ENCODE measurements at places on chromosomes 4 and X.

DNA sequence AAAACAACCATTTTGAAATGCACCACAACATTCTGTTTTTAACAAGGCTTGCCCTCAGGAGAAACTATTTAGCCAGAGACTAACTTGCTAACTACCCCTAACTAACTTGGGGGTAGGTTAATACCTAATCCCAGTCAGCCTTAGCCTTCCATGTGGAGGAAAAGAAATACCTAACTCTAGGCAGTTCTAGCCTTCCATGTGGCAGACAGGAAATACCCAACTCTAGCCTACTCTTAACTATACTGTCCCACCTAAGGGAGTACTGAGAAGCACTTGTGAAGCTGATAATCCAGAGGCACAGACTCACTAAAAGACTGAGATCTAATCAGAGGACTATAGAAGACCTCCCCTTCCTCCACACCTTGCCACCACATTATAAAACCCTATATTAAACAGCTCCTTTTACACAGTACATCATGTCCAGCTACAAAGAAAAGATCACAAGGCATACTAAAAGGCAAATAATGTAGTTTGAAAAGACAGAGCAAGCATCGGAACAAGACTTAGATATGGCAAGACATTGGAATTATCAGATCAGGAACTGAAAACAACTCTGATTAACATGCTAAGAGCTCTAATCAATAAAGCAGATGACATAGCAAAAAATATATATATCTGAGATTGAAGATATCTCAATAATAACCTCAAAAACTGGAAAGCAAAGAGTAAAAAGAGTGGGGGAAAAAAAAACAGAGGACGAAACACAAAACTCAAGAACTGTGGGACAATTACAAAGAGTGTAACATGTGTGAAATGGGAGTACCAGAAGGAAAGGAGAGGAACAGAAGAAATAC is 52.2 kb downstream of the FRYL start:
- no peak for DNase-seq

GRCh38 chrX:51894697-51895336 is 1.4 kb downstream of the MAGED1 start:
- no peak for DNase-seq

DNA sequence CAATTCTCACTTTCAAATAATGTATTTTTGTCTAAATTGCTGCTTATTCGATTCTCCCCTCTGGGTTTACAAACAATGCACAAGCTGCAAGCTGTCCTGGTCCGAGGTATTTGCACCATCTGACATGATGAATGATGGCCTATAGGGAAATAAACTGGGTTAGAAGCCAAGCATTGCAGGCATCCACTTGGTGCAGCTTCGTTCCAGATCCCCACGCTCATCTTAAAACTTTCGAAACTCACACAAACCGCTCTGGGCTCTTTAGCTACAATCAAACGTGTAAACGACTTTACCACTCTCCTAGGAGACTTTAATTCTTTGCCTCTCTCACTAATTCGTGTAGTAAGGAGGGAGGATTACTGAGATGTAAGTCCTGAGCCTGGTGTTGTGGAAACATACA is 19.0 kb downstream of the PHKA2 start:
- no peak for DNase-seq

- DNase-seq: no peak
Measured at GRCh38 chrX:7574325-7574724, 268.6 kb upstream of the VCX start.

DNA sequence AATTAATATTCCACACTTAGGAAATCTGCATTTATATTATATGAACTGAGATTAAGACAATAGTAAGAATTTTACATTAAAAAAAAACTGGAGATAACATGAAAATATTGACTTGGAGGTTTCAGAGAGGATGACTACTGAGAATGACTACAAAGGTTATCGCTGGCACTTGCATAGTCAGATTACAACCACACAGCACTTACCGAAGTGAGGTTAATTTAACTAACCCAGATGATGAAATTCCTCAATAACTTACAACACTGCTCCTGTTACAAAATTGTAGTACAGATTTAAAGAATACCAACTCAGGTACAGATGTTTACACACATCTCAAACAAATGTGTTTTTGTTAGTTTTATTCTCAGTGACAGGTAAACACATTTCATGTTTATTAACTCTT is 283.5 kb downstream of the CAMK2D start:
- DNase-seq: no peak

GRCh38 chr4:85603437-85604336 is 128.7 kb downstream of the ARHGAP24 start:
- no peak for DNase-seq

DNA sequence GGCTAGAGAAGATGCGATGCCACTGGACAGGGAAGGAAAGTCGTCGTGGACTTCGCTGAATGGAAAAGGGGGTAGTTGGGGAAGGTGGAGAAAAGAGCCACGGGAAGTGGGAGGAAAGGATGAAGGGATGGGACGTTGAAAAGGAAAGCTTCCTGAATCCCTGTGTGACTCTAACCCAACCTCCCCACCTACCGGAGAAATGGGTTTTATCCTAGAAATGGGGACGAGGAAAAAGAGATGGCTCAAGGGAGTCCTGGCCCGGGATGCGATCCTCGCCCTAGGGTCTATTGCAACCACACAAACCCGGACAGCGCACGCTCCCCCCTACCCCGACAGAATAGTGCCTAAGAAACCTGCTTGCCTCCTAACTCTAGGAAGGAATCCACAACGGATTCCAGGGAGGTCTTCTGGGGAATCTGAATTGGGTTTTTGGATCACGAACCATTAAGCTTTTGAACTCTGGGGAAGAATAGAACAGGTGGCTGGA is 738 bp upstream of the TSPAN5 start:
- no peak for DNase-seq

DNA sequence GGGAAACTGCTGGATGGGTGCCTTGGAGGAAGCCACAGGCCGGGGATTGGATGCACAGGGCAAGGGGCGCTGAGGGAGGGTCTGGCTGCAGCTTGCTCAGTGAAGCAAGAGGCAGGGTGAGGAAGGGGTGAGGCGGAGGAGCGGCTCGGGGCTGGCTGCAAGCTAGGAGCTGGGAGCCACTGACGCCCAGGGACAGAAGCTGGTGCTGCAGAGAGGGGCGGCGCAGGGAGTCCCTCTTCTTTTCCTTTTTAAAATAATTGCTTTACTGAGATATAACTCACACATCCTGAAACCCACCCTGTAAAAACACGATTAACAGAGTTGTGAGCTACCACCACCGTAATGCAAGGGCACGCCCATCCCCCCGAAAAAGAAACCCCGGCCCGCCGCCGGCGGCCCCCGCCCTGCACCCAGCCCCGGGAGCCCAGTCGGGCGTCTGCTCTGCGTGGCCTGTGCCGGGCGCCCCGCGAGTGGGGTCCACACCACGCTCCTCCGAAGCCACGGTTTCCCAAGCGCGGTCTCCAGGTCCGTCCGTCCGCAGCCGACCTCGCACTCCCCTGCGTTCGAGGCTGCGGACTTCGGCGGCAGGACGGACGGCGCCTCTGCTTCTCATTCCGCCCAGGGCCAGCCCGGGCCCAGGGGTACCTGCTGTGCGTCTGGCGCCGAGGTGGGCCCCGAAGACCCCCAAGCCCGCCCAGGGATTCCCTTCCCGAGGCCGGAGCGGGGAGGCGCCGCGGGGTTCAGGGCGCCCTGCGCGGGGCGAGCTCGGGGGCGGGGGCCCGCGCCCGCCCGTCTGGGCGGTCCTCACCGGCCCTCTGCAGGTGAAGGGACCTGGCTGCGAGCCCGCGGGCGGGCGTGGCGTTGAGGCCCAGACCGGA is 866 bp upstream of the UVSSA start:
- no peak for DNase-seq

DNA sequence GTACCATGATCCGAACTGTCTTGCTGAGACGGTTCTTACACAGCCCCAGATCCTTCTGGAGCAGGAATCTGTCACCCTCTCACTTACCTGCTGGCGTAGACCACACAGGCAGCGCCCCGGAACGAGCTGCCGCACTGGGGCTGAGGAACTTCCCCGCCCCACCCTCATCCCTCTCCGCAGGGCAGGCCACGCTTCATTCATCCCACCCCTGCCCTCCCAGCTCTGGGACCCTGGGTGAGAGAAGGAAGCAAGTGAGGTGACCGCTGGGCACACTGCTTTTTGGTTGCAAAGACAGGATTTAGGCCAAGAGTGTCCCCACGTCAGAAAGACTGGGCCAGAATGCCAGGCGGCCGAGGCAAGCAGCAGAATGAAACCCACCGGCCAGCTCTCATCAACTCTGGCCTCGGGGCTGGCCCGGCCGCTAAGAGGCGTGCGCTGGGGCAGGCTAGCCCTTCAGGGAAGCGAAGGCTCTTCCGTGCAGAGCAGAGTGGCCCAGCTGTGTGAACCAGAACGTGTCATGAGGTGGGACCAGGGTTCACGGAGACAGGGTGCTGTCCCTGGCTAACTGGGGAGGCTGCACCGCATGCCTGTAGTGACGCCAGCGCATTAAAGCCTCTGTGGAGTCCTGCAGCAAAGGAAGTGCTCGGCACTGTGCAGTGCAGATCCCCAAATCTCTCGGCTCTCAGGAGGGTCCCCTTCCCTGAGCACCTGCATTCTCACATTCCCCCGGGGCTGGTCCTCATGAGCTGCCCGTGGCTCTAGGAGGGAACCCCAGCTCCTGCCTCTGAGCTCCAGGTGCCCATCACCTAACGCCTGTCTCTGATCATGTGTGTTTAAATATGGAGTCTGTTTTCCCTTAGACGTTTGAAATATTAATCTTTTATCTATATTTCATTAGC is 6.4 kb downstream of the LRPAP1 start:
- DNase-seq: no peak

GRCh38 chr4:67470871-67471270 is 74.4 kb downstream of the CENPC start:
- no peak for DNase-seq

GRCh38 chrX:131854581-131854980 is 168.5 kb upstream of the STK26 start:
- DNase-seq: no peak

DNA sequence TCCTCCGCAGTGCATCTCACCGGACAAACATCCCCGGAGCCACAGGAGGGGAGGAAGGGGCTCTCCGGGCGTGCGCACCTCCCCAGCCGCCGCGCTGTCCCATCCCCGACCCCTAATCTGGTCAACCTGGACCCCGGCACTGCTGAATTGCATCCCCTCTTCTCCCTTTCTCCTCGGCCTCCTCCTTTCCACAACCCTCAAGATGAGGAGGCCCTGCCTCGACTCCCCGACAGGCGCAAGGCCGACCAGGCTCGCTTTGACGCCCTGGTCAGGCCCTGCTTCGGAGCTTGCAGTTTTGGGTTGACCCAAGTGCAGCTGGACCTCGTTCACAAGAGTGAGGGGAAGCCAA is 2.3 kb downstream of the PDGFRA start:
- DNase-seq: no peak

DNA sequence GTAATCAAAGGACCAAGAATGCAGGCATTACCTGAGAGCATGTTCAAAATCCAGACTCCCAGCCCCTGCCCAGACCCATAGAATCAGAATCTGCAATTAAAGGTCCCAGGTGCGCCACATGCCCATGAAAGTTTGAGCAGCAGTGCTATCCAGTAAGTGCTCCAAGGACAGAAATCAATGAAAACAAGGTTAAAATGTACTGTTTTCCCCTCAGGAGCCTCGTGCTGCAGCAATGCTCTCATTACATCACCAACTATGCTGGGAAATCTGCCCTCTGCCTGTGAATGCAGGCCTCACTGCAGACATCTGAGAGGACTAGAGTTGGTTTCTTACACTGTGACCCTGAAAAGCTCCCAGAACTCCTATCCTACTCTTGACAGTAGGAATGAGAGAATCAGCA is 21.1 kb downstream of the ANXA5 start:
- DNase-seq: no peak

DNA sequence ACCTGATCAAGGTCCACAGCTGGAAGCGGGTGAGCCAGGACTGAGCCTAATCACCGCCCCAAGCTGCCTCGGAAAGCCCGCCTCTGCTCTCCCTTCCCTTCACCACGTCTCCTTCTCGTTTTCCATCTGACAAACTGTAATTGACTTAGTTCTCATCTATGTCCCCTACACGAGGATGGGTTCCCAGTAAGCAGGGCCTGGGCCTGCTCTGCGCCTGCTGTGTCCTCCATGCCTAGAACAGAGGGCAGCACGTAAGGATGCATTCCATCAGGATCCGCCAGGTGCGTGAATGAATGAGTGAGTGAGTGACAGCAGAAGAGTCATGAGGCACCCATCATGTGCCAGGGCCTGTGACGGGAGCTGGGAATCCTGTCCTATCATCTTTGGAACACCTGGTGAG is 86.7 kb downstream of the JAKMIP1 start:
- DNase-seq: no peak

DNA sequence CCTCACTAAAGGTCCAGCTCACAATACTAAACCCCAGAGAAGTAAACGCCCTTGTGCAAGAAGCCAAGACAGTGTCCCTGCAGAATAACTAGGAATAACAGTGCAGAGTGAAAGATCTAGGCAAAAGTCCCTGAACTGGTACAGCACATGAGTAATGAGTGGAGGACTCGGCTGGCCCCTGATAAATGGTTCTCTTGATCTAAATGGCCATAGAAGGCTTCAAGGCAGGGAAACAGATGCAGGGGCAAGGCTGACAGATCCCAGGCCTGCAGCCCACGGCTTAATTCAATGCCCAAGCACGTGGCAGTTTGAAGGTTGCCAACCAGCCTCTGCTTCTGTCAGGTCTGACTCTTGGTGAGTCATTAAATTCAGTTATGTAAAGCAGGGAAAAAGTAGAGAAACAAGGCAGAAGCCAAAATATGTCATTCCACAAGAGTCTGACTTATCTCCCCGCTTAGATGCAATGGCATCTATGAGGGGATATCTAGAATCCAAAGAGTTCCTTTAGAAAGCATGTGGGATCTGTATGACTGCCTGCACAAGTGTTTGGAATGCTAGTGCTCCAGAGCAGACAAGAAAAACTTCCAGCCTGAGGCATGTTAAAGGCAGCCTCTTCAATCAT is 121.3 kb downstream of the PRDM5 start:
- DNase-seq: no peak

Data from activated CD8-positive, alpha-beta memory T cell treated with anti-CD3 and anti-CD28 coated beads for 48 hours (primary cell).